Stimulated activated CD4-positive, alpha-beta T cell treated with anti-CD3 and anti-CD28 coated beads, TNF-alpha, amount 100 ng/mL, for 48 hours (primary cell): ENCODE measurements at places on chromosomes 6 and 20.

DNA sequence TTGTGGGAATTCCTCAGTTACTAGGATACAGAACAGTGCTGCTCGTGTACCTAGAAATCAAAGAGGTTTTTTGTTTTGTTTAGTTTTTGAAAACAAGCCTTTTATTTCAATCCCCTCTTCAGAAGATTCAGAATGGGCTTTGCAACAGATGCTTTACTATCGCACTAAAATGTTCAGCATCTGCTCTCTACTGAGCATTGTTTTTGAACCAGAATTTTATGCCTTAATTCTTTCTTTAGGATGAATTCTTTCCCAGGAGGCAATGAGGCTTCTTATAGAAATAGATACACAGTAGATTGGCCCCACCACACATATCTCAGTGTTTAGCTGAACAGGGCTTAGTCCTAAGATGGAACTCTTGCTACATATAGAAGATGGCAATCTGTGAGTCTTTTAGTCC is 95.9 kb upstream of the SPACA1 start:
- no peak for DNase-seq

DNA sequence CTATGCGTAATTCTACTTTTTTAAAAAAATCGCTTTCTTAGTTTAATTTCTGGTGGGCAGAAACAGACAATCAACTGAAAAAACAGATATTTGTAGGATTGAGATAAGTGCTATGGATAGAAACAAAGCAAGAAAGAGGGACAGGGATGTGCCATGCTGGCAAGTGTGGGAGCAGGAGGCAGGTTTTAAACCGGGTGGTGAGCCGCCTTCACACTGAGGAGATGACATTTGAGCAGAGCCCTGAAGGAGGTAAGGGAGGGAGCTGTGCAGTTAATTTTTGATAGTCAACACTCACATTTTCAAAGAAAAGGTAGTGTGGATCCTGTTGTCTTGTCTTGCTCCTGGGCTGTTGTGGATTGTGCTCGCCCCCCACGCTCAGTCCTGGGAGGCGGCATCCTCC is 46.8 kb upstream of the TMEM217 start:
- no peak for DNase-seq

- no peak for DNase-seq
These were observed 46.7 kb upstream of the PKIB start for GRCh38 chr6:122563364-122564052.

DNA sequence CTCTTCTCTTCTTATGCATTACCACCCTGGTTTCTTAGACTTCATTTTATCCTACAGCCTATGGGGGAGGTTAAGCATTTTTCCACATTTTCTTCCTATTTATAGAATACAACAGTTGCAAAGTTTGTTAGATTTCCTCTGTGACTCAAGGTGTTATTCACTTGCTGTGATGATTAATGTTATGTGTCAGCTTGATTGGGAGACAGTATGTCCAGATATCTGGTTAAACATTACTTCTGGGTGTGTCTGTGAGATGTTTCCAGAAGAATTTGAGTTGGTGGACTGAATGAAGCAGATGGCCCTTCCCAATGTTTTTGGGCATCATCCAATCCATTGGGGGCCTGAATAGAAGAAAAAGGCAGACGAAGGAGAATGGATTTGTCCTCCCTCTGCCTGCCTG is 131.3 kb downstream of the C6orf118 start:
- DNase-seq = no peak

- DNase-seq = no peak
These were observed 179.5 kb downstream of the ADAT2 start for GRCh38 chr6:143271024-143271423.

DNA sequence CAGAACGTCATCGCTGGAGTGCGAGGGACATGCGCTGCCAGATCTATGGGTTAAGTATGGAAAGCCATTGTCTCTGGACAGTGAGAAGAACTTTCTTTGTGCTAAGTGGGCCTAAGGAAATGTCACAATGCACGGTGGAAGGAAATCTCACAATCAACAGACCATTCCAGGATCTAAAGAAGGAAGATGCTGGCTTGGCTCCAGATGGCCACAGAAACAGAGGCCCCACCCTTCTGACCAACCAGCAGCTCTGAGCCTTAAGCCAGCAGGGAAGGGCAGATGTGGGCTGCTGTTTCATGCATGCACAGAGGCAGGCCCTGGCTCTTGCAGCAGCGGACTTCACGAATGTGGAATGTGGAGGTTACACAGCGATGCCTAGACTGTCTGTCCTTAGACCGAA is 156.3 kb downstream of the SOBP start:
- no peak for DNase-seq

GRCh38 chr6:168311410-168312124 is 8.0 kb downstream of the DACT2 start:
- no peak for DNase-seq

DNA sequence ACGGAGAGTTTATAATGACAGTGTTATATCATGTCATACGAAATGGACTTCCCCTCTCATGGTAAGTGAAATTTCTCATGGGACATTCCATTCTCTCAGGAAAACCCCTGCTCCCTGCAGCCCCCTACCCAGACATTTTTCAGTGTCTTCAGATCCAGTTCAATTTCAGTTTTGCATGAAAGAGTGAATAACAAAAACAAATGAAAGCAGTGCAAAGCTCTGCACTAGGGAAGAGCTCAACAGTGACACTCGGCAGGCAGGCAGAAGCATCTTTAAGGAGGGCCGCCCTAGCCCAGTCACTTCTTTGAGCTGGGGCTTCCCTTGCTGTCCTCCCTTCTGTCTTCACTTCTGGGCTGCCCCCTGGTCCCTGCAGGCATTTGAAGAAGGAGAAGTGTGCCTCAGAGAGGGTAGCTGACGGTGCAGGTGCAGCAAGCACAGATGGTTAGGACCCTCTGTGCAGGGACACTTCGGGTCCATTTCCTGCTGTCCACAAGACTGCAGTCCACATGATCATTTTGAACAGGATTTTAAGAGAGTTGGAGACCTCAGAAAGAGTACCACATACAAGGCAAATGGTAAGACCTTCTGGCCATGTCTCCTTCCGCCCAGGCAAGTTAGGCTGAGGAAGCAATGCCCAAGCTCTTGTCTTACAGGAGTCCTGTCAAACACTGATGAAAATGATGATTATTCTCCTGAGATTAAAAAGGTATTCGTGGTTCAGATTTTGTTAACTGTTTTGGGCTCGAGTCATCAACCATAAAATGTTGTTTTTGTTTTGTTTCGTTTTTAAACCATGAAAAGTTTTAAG is 5.4 kb upstream of the DUSP22 start:
- no peak for DNase-seq

GRCh38 chr6:3325210-3325609 is 66.5 kb downstream of the PSMG4 start:
- DNase-seq = no peak

DNA sequence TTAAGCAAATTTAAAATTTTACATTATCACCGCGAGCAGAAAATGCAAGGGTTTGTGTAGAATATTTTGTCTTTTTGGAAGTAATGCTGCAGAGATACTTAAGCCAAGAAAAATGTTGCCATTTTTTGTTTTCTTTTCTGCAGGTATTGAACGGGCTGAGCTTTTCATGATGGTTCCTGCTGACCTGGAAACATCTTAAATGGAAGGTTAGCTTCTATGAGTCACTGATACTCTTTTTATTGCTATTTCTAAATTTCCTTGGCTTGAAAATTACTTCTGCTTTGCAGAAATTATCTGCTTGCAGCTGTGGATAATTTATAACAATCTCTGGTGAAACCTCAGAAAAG is 12.7 kb downstream of the SYTL3 start:
- DNase-seq = no peak

DNA sequence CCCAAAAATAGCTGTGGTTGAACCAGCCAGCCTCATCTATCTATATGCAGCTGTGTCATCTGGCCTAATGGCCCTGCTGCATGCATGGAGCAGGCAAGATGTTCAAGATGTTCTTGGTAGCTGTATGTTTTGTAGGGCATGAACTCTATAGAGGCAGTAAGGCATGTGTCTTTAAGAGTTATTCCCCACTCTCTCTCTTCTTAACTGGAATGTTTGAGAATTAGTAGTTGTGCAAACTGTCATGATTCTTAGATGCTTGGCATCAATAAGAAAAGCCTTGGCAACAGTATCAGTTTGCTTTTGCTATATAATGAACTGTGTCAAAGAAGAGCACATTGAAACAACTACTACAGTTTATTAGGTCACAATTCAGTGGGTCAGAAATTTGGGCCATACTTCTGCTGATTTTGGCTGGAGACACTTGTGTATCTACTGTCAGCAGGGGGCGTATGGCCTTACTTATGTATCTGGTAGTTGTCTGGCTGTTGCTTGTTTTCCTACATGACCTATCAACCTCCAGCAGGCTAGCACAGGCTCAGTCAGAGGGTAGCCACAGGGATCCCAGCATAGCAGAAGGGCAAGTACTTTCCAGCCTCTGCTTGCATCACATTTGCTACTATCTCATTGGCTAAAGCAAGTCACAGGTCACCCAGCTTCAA is 56.1 kb upstream of the LAMP5 start:
- no peak for DNase-seq

GRCh38 chr6:142893088-142893487 is 51.9 kb downstream of the HIVEP2 start:
- DNase-seq = no peak

- DNase-seq = no peak
These were observed at the start of gene SLC35D3 for GRCh38 chr6:136921936-136922684. SLC35D3 (plus strand) TSS chr6:136922301; CDS start chr6:136922429, 128 bp downstream.

DNA sequence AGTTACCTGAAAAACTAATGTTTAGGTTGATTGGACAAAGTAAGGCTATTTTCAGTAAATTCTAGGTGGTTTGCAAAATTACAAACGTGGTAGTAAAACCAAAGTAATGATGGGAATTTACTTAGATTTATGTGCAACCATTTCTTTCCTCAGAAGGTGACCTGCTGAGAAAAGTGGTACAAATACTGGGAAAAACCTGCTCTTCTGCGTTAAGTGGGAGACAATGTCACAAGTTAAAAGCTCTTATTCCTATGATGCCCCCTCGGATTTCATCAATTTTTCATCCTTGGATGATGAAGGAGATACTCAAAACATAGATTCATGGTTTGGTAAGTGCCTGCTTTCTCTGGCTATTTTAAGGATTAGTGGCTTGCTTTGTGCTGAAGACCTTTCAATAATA is 18.2 kb downstream of the TPX2 start:
- no peak for DNase-seq

DNA sequence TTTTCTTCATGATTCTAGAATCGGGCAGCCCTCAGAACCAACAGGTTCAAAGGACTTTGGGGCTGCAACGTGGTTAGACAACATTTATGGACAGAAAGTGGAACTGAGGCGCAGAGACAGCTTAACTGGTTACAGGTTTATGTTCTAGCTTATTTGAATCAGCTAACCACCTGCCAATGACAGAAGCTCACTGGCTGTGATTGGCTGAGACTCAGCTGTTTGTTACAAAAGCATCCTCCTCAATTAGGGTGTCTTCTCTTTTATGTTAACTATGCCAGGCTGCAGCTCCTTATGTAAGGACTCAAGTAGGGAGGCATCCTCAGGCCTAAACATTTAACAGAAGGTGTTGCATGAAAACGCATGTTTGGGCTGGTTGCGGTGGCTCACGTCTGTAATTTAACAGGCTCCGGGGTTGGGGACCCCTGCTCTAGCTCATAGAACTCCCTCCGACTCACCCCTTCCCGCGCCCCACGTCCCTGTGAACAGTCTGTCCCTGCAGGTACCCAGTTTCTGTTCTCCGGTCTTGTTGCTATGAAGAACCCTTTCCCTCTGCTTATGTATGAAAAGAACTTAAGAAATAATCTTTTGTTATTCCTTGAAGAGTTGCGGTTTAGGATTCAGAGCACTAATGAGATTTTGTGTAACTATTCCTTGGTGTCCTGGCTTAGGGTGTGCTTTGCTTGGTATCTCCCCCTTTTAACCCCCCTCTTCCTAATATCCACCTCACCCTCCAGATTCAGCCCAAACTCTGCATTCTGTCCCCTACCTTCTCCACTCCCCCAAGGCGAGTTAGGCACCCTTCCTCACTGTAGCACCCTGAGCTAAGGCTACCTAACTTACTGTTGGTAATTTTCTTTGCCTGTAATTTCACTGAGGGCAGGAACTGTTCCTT is 1.2 kb upstream of the TMEM181 start:
- no peak for DNase-seq

DNA sequence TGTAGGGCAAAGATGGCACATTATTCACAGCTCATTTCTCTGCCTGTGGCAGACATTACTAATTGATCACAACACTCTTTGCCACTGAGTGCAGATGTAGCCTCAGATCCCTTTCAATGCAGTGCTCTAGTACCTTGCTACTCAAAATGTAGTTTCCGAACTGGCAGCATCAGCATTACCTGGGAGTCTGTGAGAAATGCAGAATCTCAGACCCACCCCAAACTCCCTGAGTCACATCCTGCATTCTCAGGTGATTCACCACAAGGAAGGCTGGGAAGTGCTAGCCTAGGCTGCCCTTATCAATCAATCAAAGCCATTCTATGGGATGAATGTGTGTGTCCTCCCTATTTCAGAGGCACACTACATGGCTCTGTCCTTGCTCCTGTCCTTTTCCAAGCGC is 58.5 kb downstream of the PCNA start:
- DNase-seq = no peak

DNA sequence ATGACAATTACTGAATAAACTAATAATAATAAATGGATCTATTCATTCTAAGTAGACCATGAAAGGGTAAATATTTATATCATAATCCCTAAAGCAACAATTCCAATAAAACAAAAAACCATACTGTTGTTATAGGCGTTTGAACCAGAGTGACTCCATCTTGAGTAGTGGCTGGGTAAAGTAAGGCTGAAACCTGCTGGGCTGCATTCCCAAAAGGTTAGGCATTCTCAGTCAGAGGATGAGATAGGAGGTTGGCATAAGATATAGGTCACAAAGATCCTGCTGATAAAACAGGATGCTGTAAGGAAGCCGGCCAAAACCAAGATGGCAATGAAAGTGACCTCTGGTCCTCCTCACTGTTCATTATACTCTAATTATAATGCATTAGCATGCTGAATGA is 8.3 kb downstream of the OR2H1 start:
- no peak for DNase-seq

DNA sequence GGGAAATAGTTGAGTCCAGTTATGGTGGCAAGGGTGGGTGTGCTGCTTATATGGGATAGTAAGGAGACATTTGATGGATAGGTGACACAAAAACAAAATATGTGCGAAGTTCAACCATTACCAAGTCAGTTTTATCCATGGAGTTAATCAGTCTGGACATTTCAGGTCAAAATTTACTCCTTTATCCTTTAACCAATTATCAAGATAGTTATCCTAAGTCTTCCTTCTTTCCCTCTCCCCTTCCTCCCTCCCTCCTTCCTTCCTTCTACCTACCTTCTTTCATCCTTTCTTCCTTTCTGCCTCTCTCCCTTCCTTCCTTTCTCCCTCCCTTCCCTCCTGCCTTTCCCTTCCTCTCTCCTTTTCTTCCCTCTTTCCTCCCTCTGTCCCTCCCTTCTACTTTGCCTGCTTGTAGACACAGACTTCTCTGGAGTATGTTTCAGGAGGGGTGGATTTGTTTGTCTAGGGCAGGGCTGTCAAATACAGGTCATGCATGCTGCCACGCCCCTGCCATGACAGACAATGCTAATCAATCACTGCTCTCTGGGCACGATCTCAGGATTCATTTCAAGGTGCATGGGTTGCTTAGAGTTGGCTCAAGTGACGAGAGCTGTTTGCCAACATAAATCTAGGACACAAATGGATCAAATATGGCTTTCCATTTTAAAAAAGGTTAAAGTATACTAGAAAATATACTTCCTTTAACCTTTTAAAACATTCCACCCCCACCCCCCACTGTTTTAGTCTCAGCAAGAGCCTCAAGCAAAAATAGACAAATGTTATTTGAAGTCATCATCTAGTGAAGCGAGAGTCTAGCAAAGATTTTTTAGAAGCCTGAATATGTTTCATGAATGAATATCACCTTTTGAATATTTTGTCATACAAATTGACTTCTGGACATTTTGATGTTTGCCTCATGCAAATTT is 281.6 kb upstream of the CITED2 start:
- no peak for DNase-seq
